ENCODE measurements at places on chromosomes 16 and 17. TPM values are rescaled to one million over a fixed set of nuclear protein-coding genes. Genes with fewer than 3 reads are reported as not detected.

Gene ITGB3
- 11.0 TPM for polyA plus RNA-seq

Gene ACSM5
- not detected for polyA plus RNA-seq

- DNase-seq: peak; percentile 54
These were observed 7.0 kb upstream of the C1QTNF8 start for GRCh38 chr16:1102921-1103635.

GRCh38 chr17:27544350-27545131 lies 86.4 kb upstream of the LGALS9 start:
- peak; percentile 69 for DNase-seq

DNA sequence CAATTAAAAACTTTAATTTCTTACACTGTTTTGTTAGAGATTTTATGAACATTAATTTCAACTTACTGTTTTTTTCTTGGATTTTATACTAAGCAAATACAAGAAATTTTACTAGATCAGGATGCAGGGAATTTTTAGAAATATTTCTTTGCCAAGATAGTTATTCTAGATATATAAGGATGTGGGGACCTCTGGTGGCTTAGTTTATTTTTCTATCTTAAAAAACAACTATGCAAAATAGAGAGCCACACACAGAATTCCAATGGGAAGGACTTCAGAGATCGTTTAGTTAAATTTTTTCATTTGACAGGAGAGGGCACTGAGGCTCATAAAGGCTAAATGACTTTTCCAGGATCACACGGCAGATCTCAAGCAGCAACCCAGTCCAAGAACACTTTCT lies 23.0 kb upstream of the CAPNS2 start:
- no peak for DNase-seq

DNA sequence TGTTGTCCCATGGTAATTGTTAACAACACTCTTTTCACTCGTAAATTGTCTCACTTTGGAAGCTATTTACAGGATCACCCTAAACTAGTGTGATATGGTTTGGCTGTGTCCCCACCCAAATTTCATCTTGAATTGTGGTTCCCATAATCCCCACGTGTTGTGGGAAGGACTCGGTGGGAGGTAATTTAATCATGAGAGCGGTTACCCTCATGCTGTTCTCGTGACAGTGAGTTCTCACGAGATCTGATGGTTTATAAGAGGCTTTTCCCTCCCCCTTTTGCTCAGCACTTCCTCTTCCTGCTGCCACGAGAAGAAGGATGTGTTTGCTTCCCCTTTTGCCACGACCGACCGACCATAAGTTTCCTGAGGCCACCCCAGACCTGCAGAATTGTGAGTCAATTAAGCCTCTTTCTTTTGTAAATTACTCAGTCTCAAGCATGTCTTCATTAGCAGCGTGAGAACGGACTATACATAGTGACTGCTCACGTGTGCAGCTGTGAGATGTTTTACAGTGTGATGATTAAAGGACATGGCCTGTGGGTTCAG lies 34.4 kb downstream of the DNAH3 start:
- DNase-seq: no peak

DNA sequence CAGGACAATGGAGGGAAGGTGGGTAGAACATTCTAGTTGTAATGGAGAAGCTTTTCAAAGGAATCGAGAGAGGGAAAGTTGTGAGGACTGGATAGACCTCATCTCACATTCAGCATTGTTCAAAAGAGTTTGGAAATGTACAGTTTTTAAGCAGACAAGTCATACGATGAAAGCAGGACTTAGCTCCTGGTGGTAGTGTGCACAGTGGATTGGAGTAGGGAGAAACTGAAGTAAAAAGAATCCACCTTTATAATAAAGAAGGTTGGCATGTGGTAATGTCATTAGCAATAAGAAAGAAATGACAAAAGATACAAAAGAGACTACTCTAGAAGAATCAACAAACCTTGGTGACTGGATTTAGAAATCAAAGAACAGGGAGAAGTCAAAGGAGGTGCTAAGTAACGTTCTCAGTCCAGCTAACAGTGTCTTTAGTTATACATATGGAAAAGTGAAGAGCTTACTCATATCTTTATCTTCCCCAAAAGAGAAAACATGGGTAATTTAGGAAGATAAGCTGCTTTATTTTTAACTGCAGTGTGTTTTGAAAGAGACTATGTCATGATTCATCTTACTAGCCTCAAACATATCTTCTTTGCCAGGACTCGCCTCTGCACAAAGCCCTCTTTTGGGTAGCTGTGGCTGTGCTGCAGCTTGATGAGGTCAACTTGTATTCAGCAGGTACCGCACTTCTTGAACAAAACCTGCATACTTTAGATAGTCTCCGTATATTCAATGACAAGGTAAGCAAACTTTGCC lies 18.7 kb upstream of the EVI2A start:
- DNase-seq: no peak

- DNase-seq: no peak
These were observed 230.1 kb upstream of the CCL2 start for GRCh38 chr17:34024806-34025551.

DNA sequence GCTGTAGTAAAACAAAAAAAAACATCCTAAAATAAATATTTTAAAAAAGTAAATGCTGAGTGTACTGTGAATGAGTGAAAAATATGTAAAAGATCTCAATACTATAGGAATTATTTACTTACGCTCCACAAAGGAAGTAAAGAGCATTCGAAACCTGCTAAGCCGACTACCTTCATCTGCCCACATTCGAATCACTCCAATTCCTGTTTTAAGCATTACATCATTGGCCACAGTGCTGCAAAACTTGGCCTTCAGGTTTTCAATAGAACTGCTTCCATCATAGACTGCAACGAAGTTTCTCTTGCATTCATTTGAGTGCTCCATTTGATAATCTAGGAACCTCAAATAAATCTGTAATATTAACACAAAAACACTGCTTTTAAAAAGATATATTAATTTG lies 34.4 kb downstream of the NETO2 start:
- DNase-seq: no peak

GRCh38 chr16:51374346-51374745 lies 223.3 kb upstream of the SALL1 start:
- DNase-seq: no peak

All from immature natural killer cell (primary cell).